ENCODE measurements at places on chromosomes 6 and 20.

DNA sequence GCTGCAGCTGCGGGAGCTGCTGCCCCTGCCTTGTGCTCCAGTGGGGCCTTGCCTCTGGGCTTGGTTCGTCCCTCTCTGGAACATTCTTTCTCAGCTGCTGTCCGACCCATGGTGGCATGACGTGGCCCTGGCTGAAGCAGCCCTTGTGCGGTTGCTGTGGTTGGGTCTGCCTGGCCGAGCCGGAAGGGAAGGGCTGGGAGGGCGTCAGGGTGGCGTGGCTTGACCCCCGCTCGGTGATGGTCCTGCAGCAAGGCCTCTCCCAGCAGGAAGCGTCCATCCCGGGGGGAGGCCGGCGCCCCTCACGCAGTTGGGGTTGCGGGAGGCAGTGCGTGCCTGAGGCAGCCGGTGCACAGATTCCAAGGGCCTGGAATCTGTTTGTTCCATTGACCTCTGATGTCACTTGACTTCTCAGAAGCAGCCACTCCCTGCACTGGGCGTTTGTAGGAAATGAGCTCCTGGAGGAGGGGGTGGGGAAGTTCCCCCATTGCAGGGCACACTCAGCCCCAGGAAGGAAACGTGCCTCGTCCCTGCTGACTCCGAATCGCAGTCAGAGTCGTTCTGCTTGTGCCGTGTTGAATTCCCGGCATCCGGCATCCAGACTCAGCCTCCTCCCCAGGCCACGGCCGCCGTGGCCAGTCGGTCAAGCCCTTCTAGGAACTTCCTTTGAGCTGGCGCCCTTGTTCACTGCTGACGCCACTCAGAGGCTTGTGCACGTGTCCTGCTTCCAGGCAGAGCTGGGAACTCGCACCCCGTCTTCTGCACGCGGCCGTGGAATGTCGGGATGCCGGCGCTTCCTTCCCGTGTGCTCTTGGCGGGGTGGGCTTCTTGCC, 9.7 kb upstream of the TNFRSF6B start:
- no peak for DNase-seq

DNA sequence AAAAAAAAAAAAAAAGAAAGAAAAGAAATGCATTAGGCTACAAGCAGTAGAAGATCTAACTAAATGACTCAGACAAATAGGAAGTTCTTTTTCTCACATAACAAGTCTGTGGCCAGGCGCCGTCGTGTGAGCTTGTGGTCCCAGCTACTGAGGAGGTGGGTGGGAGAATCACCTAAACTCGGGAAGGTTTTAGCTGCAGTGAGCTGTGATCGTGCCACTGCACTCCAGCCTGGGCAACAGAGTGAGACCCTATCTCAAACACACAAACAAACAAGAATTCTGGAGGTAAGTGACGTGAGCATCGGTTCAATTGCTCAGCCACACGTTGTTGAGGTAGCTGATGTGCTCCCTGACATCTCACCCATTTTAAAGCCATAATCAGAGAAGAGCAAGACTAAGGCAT, 37.9 kb upstream of the SLC23A2 start:
- DNase-seq: no peak

GRCh38 chr6:3546121-3546520, 89.3 kb upstream of the SLC22A23 start:
- DNase-seq: no peak

- no peak for DNase-seq
Measured at GRCh38 chr6:136235233-136235564, 14.9 kb downstream of the MTFR2 start.

GRCh38 chr20:42595625-42596024, 594.1 kb downstream of the PTPRT start:
- DNase-seq: no peak

- peak; percentile 97 for DNase-seq
Measured at GRCh38 chr6:88963139-88964090, at the start of gene RNGTT. RNGTT (minus strand) TSS chr6:88963618; CDS start chr6:88963409, 209 bp downstream.

GRCh38 chr6:63352069-63352543, 32.3 kb upstream of the LGSN start:
- no peak for DNase-seq

GRCh38 chr6:3894590-3895311, 45.6 kb downstream of the FAM50B start:
- no peak for DNase-seq

DNA sequence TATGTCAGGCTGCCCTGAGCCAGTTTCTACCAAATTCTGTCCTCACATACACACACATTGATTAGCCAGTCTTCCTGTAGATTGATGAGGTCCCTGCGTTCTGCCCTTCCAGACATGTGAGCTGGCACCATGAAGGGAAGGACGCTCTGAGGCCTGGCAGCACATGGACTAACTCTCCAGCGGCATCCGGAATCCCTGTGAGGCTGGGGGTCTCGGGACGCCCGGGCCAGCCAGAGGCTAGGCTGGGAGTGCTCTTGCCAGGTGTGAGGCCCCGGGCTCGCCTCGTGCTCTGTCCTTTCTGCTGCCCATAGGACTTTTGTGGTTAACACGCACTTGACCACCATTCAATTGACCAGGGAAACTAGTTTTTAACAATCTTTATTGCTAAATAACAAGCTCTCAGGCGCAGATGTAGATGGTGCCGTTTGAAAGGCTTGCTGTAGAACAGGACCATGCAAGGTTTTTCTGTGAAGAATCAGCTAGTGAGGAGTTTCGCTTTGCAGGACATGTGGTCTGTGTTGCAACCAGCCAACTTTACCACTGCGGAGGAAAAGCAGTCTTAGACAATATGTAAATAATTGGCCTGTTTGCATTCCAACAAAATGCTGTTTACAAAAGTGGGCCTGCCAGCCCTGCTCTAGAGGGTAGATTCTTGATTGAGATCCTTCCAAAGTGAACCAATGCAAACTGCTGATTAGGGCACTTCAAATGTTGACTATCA, 29.3 kb downstream of the FOXF2 start:
- no peak for DNase-seq

- no peak for DNase-seq
Measured at GRCh38 chr20:51121901-51122412, 99.0 kb upstream of the KCNG1 start.

GRCh38 chr20:59782986-59783640, 150.3 kb downstream of the SYCP2 start:
- DNase-seq: peak; percentile 65

GRCh38 chr20:50520222-50520880, 10.2 kb downstream of the PTPN1 start:
- no peak for DNase-seq

GRCh38 chr20:15411781-15412180, 1074.4 kb upstream of the FLRT3 start:
- DNase-seq: no peak

- DNase-seq: no peak
Measured at GRCh38 chr20:60138256-60139220, 180.3 kb downstream of the CDH26 start.

- DNase-seq: no peak
Measured at GRCh38 chr6:165119231-165120020, 190.0 kb downstream of the C6orf118 start.

DNA sequence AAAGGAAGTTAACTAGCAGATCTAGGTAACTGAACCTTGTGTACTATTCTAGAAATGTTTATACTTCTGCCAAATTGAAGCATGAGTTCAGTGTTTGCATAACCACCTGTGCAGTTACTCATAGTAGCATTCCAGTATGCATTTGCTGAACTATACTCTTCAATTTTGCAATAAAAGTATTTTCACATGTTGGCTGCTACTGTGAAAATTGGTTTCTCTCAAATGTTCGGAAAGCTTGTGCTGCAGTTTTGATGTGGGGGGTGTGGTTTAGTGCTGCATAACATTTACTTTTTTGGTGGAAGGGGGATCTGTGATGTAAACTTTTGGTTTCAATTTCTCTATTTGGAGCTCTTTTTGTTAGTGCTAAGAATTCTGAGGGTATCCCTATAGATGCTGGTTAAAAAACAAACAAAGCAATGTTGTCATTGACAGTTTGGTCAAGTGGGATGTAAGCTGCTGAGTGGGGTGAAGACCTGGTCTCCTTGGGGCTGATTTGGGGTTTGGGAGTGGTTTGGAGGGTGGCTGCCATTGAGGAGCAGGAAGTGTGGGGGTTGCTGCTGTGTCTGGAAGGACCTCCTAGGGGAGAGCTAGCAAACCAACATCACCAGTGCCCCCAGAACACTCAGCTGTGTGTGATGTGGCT, 87.8 kb downstream of the CARMIL1 start:
- DNase-seq: no peak

- DNase-seq: no peak
Measured at GRCh38 chr20:33359399-33360261, 41.7 kb downstream of the CDK5RAP1 start.

GRCh38 chr20:50850721-50851286, 55.9 kb downstream of the BCAS4 start:
- no peak for DNase-seq

DNA sequence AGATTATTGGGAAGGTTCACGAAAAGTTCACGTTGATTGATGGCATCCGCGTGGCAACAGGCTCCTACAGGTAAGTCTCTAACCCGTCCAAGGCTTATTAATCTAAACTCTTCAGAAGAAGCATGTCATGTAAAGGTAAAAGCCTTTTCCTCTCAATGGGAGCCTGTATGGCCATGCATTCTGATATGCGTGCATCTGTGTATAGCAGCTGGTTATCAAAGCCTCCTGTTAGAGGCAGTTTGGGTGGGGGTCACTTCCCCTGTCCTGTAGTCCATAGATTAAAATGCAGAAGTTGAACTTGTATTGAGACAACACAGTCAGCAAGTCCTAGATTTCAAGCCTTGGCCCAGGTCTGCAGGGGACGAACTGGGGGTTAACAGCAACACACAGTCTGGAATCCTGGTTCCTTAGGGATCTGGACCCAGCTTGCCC, 14.2 kb upstream of the DHX35 start:
- no peak for DNase-seq

DNA sequence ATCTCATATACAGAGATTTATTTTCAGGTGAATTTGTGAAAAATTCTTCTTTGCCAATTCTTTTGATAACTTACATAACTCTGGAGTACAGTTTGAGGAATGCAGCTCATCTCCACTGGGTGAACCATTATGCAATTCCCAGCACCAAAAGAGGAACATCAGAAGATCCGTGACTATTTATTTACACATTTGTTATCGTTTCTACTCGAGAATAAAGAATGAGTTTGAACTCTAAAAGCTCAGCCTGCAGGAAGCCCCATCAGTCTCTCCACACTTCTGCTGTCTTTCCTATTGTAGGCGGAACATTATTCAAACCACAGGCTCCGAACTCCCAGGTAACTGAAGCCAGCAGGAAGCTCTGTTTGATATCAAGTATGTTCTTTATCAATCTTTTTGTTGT, 95.9 kb upstream of the IFNGR1 start:
- no peak for DNase-seq

- DNase-seq: no peak
Measured at GRCh38 chr6:15352845-15353244, 107.0 kb downstream of the JARID2 start.

DNA sequence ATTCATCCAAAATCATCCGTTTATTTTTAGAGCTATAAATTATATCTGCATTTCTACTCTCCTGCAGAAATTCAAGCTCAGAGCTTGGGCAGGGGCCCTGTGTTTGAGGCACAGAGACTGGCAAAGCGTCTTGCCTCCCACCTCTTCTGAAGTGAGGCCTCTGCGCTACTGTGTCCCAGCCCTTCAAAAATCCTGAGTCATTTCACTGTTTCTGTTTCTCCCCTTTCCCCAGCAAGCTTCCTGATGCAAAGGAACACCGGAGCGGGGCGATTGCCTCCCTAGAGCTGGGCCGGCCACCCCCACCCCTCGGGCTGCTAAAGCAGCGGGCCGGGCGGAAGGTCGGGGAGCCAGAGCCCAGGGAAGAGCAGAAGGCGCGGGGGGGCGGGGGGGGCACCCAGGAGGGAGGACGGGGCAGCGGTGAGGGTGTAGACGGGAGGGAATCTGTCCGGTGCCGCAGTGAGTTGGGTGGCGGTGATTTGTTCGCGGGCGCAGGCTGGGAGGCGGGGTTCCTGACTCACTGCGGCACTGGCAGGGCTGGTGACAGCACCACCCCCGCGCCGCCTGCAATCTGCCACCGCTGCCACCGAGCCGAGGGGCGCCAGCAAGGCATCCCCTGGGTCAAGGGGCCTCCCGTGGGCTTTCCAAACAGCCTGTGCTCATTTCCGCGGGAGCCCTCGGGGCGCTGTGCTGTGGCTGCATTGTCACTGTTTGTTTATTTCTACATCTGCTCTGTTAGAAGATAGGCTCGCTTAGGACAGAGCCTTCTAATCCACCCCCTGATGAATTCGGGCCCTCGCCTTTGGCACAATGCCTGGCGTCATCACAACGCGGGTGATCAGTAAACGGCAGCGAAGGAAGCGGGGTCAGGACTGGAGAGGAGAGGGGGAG, 46.5 kb upstream of the SNAP25 start:
- peak; percentile 83 for DNase-seq

DNA sequence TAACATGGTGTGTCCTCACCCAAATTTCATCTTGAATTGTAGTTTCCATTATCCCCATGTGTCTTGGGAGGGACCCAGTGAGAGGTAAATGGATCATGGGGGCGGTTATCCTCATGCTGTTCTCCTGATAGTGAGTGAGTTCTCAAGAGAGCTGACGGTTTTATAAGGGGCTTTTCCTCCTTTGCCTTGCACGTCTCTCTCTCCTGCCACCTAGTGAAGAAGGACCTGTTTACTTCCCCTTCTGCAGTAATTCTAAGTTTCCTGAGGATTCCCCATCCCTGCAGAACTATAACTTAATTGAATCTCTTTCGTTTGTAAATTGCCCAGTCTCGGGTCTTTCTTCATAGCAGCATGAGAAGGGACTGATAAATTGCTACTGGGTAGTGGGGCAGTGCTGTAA, 789.3 kb downstream of the FRK start:
- DNase-seq: no peak

DNA sequence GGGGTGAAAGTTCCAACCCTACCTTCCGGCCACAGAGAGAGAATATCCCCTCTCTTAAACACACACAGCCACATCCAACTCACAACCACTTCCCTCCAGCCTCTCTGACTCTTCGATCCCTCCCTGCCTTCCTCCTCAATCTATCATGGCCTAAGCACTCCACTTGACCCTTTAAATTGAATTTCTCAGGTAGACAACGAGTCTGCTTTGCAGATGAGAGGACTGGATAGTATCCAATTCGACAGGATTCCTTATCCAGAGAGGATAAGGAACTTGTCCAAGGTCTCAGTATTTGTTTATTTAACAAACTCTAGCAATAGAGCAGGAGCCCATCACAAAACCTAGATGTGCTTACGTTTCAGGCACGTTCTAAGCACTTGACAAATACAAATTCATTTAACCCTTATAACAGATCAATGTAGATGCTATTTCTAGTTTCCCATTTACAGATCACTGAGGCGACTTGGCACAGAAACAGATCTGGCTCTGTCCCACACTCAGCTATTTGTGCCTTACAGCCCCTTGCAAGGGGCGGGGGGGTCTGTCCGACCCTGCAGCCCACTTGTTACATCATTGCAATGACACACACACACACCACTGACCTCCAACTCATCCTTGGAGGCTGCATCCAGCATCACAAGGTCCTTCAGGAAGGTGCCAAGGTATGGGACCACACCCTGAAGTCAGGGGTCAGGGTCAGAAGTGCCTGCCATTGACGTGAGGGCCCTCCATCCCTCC, 4.5 kb downstream of the RGL2 start:
- DNase-seq: no peak

All from substantia nigra (tissue), 51 donors.